ENCODE measurements at places on chromosomes 4 and X.

DNA sequence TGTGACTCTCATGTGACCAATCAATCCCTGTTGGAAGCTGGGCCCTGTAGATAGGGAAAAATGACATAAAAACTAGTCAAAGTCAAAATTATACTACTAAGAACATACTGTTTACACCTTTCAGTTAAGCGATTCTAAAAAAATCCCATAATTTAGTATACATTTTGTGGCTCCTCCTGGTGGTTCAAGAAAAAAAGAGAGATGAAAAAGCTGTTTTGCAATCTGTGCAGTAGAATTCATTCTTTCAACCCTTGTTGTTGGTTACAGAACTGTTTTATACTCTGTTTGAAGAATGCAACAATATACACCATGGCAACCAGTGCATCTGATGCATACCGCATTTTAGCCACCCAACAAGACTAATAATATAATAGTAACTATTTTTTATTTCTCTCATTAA, 66.8 kb upstream of the ANK2 start:
- no peak for DNase-seq

DNA sequence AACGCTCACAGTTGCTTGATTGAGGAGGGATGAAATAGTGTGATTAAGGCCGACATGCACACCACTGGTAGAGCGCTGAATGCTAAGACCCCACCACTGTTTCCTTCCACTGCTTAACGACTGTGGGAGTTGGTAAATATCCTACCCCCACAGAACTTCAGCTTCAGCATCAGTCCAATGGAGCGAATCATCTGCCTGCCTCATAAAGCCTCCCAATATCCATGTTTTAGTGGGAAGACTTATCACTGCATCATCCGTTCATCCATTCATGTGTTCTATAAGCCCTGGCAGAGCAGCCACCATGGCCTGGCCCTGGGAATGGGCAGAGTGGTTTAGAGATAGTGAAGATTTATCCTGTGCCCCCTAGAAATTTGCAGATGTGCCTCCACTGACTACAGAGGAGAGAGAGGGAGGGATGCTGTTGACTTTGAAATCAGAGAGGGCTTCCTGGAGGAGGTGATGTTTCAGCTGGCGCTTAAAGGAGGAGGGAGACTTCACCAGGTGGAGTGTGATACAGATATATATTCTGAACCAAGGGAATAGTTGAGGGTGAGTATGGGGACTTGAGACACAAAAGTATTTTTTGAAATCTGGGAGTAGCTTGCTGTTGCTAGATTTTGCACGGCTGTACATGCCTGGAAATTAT, 71.9 kb upstream of the STX18 start:
- no peak for DNase-seq

GRCh38 chrX:67523002-67523681, 20.7 kb upstream of the AR start:
- no peak for DNase-seq

DNA sequence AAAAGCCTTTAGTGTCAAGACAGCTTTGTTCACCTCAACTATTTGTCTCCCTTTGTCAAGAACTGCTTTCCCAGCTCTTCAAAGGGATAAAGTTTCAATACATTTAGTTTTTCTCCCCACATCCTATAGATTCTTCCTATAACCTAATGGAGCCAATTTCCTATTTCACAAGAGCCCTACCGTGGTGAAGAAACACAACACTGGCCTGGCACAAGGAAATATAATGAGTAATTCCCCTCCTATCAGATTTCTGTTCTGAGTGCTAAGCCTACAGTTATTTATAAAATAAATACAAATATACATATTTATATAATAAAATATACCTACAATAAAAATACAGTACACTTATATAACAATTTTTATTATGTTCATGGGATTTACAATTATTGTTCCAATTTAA, 89.9 kb downstream of the SHISA3 start:
- no peak for DNase-seq

GRCh38 chr4:145723336-145723735, 43.4 kb downstream of the C4orf51 start:
- no peak for DNase-seq

GRCh38 chrX:27598312-27598711, 8.2 kb downstream of the DCAF8L2 start:
- DNase-seq: peak; percentile 5

- no peak for DNase-seq
Measured at GRCh38 chr4:100836929-100837328, 319.1 kb upstream of the EMCN start.

GRCh38 chrX:129724754-129725153, 14.0 kb upstream of the XPNPEP2 start:
- DNase-seq: no peak

GRCh38 chr4:124501576-124501975, 211.0 kb downstream of the ANKRD50 start:
- DNase-seq: no peak

GRCh38 chrX:43836435-43837184, 45.6 kb downstream of the MAOB start:
- DNase-seq: peak; percentile 0

DNA sequence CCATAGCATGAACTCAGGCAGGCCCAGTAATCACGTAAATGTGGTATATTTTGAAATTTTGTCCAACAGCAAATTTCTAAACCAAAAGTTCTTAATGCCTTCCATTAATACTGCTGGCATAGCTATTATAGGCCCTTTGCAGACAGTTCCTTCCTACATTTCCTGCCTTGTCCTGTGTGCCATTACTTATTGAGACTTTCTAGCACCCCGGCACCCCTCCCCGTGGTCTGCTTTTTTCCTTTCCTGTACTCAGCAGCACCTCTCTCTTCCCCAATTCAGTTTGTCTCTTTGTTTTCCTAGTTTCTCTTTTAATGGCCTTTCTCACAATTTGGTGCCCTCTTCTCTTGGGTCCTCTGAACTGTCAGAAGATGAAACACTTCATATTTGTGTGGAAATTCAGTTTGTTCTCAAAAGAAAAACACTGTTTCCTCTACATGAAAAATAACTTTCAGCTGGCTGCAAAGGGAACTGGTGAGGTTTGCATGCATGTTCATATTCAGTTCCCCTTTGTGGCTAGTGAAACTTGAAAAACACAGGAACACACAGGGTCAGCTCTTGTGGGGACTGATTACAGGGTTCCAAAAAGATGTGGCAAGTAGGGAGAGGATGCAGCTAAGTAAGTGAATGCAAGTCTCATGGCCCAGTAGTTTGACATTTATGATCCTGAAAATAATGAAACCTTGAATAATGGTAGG, 17.1 kb downstream of the GPR34 start:
- DNase-seq: no peak

- no peak for DNase-seq
Measured at GRCh38 chrX:19625612-19626011, 110.3 kb upstream of the MAP3K15 start.

- DNase-seq: no peak
Measured at GRCh38 chr4:113153529-113154101, 104.2 kb downstream of the ANK2 start.

DNA sequence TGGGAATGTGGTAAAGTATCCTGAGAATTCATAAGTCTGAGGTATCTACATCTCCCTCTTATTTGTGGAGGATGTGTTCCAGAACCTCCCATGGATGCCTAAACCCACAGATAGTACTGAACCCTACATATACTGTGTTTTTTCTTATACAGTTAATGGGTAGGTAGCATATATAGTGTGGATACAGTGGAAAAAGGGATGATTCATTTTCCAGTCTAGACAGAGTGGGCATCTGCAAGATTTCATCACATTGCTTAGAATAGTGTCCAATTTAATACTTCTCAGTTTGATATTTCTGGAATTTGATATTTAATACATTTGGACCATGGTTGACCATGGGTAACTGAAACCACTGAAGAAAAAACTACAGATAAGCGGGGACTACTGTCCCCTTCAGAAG, 155.0 kb upstream of the ANKRD50 start:
- DNase-seq: no peak

- DNase-seq: no peak
Measured at GRCh38 chr4:113623274-113623894, 138.2 kb downstream of the CAMK2D start.

DNA sequence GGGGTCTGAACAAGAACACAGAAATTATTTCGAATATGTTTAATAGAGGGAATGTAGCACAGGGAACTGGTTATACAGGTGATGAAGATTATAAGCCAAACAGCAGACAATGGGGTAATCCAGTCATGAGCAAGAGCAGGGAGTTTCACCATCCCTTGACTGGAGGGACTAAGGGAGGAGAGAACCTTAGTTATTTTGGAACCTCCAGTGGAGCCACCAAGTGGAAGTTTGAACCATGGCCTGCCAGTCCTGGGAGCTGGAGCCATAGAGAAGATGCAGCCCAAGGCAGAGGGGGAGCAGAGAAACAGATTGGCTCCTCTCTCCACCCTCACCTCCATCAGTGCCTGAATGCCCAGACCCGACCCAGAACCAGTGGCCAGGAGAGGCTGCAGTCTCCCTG, 264.6 kb upstream of the RASGEF1B start:
- no peak for DNase-seq

DNA sequence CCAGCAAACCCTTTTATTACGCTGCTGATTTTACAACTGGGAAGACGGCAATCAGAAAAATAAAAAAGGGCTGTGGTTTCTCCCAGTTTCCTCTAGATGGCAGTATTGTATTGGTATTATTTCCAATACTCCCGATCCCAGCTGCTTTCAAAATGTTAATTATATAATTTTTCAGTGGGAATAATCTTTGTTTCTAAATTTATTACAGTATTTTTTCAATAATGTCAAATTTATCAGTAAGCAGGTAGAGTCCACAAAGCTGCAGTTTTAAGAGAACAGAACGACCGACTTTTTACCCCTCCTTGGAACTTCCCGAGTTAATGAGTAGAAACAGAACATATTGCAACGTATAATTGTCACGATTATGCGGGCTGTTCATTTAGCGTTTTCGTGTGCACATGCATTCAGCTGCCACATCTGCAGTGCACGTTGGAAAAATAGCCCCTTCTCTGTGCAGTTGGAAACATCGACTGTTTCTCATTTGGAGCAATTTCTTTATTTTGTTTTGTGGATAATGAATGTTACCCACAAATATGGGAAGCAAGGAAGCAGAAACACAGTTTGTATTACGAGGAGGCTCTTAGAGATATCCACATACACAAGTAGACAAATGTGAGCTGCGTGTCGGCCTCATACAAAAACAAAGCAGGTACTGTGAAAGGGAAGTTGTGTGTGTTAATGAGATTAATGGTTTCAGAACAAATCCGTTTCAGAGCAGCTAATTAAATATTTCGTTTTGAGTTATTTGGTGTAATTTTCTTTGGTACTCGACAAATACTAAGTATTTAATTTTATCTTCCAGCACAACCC, 188.0 kb downstream of the STIM2 start:
- DNase-seq: peak; percentile 23

GRCh38 chr4:146327859-146328650, 113.7 kb downstream of the REELD1 start:
- DNase-seq: no peak

DNA sequence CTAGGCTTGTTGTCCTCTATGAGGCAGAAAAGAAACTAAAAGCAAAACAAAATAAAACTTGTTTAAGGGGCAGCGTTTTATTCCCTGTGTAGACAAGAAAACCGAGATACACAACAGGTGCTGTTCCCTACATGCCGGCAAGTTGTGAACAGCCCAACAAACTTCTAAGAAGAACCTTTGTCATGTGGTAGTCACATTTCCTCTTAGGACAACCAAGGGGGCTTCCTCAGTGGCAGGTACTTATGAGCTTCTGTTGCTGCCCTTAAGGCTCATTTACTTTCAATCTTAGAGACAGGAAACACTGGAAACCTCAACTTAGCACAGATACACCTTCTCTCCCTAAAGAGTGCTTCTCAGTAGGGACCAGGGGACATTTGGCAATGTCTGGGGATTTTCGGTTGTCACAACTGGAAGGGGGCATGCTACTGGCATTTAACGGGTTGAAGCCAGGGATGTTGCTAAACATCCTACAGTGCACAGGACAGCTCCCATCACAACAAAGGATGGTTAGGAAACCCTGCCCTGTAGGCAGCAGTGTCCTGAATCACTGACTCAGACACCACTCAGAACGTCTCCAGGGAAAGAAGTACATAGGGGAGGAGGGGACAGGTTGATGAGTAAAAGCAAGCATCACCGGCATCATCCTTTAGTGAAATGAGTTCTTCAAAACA, 111.0 kb downstream of the ASB9 start:
- no peak for DNase-seq

DNA sequence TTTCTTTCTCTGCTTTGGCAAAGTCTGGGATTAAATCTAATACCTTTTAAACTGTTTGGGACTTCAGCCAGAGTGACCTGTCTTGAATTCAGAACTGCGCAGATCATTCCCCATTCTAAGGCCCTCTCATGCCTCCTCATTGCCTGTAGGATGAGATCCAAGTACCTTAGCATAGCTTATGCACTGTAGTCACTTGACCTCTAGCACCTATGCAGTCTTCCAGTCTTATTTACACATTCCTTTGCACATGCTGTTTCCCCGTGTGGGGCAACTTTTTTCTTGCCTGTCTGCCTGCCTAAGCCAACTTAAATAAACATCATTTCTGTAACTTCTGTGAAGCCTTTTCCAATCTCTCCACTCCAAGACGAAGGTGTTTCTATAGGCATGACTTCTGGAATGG, 68.4 kb downstream of the AR start:
- no peak for DNase-seq

DNA sequence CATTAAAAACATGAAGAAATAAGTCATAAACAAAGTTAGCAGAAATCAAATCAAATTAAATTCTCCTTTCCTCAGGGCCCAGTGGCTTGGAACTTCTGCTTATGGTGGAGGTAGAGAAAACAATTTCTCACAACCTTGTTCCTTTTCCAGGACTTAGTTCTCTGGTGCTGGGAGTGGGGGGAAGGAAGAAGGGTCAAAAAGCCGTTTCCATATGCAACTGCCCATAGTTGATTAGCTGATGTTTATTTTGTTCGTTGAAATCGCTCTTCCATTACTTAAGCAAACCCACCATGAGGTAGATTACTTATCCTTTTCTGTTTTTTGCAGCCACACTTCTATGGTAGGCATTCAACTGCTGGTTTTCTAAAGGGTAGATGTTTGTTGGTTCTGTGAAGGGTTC, 94.2 kb downstream of the ARSJ start:
- no peak for DNase-seq

DNA sequence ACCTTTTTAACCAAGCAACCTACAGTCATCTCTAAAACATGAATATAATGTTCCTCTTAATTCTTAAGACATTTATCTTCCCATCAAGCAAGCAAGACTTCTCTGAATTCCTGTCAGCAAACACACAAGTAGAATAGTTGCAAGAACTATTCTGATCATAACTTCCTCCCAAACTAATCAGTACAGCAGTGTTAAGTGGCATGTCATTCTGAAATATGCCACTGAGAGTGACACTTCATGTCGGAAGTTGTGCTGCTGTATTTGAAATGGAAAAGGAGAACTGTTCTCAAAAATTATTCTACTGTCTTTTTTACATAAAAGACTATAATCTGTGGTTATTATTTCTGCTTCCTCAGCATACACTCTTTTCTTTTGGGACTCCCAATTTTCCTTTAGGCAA, 546.6 kb downstream of the PCDH18 start:
- no peak for DNase-seq

All from neuronal stem cell (in vitro differentiated cells).